ENCODE measurements at places on chromosomes 13 and 19. TPM values are rescaled to one million over a fixed set of nuclear protein-coding genes. Genes with fewer than 3 reads are reported as not detected.
A peak's percentile ranks its signal among the peaks of the same experiment; 100 is the strongest.

GRCh38 chr13:49627831-49628652 lies at the start of gene ARL11:
Gene ARL11 (plus strand): TSS chr13:49628507. CDS start chr13:49630448, 1,941 bp downstream.
- peaks cover 25% of the 10 kb centered on the region for H3K4me1 ChIP-seq
- H3K4me3 ChIP-seq = peak within 1 kb of the TSS; percentile 45
- H3K27me3 ChIP-seq = no peaks in the 10 kb centered on the region
- peak; percentile 89 for DNase-seq

The RASL11A gene
- 14.8 TPM for total RNA-seq

The SYDE1 gene
- 11.5 TPM for total RNA-seq

DNA sequence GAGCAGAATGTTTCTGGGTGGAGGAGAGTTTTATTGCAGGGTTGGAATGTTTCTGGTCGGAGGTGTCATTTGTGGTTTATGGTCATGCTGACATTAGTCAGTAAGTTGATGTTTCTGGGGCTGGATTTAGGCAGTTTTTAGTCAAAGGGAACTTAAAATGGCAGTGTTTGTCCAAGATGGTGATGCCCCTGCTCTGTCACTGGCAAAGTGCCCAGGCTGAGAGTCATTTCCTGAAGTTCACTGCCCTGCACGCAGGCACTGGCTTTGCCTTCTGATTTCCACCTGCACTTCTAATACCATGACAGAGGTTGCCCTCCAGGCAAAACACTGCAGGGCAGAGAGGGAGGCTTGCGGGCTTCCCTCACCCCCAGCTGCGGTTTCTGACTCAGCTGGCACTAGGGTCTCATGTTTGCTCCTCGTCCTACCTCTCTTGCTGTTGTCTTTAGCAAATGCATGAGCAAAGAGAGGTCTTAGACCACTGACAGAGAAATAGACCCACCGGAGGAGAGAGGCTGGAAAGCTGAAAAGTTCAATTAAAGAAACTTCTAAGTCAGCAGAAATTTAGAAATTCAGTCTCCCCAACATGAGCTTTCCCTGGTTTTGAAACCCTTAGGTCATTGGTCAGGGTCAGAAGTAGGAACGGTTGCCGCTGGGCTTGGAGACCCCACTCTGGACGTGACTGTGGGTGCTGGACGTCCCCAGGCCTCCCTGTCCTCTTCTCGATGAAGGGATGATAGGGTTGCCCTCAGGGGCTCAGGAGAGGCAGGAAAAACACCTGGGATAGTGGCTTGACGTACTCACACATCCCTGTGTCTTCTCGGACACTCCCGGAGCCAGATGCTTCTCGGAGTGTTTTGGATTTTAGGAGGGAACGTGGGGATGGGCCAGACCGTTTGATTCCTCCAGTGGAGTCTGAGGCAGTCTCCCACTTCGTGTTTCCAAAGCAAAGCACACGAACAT lies 26.3 kb downstream of the TMEM255B start:
- no peak for DNase-seq
- no peak overlapping the region for H3K4me3 ChIP-seq
- H3K4me1 ChIP-seq = no peaks in the 10 kb centered on the region
- no peaks in the 10 kb centered on the region for H3K36me3 ChIP-seq

- H3K27me3 ChIP-seq = no peaks in the 10 kb centered on the region
- DNase-seq = no peak
- H3K27ac ChIP-seq = no peak overlapping the region
Measured at GRCh38 chr19:2560369-2560768, 84.4 kb downstream of the GADD45B start.

DNA sequence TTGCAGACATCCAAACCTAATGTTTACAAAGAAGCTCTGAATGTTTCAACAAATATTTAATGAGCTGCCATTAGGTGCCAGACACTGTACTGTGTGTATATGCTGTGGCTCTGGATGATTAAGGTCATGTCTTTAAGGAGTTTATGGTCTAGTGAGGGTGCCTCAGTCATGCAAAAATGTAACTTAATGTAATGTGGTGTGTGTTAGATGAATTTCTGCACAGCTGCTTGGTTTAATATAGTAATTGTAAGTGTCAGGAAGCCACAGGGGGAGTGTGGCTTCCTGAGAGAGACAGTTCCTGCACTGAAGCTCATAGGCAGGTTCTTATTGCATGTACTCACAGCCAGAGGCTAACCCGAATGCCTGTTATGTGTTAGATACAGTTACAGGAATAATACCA lies 43.3 kb downstream of the SPATA13 start:
- H3K27me3 ChIP-seq = no peaks in the 10 kb centered on the region
- DNase-seq = no peak
- no peak overlapping the region for H3K4me3 ChIP-seq
- no peaks in the 10 kb centered on the region for H3K36me3 ChIP-seq

GRCh38 chr19:44757735-44758505 lies 9.4 kb downstream of the BCL3 start:
- DNase-seq = peak; percentile 93
- H3K27ac ChIP-seq = peak overlapping the region; percentile 96
- H3K4me3 ChIP-seq = peak overlapping the region; percentile 21

DNA sequence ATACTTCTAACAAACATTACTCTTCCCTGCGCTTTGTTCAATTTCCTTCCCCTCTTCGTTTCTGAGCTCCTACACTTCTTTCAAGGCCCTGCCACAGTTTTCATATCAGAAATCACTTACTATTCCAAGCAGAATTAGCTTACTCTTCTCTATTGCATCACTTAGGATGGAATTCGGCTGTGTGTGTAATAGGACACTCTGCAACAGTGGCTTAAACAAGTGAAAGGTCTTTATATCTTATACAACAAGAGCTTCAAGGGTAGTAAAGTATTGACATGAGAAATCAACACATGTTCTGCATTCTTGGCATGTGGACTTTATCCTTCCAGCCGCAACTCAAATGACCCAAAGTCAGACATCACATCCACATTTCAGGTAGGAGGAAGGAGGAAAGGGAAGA lies 279.6 kb downstream of the PCDH20 start:
- no peaks in the 10 kb centered on the region for H3K36me3 ChIP-seq
- H3K27ac ChIP-seq = no peak overlapping the region
- H3K4me1 ChIP-seq = no peaks in the 10 kb centered on the region
- no peak for DNase-seq

The TMEM150B gene
- 65.0 TPM for total RNA-seq

DNA sequence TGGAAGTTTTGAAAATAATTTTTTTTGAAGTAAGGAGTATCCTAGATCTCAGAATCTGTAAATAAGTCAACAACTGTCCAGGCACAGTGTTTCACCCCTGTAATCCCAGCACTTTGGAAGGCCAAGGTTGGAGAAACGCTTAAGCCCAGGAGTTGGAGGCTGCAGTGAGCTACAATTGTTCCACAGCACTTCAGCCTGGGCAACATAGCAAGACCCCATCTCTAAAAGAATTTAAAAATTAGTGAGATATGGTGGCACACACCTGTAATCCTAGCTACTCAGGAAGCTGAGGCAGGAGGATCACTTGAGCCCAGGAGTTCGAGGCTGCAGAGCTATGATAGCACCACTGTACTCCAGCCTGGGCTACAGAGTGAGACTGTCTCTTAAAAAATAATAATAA lies 87.2 kb upstream of the ZNF507 start:
- no peaks in the 10 kb centered on the region for H3K36me3 ChIP-seq
- H3K27ac ChIP-seq = no peak overlapping the region
- no peaks in the 10 kb centered on the region for H3K4me1 ChIP-seq
- no peak for DNase-seq

DNA sequence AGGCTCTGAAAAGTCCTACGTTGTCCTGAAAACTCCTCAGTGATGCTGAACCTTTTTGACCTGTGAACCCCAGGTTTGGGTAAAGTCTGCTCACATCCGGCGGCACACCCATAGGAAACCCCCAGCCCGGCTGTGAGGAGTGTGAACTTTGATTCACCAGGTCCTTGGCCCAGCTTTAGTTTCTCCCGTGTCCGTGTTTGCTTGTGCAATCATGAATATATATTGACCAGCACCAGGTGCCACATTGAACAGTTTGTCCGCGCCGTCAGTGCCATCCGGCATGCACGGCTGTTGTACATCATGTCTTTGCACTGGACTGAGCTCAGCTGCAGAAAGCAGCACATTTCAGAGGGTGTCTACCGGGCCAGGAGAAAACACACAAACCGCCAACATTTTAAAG lies 45.3 kb downstream of the NFIC start:
- H3K36me3 ChIP-seq = peaks cover 36% of the 10 kb centered on the region
- no peak overlapping the region for H3K27ac ChIP-seq
- DNase-seq = no peak
- H3K4me1 ChIP-seq = peaks cover 13% of the 10 kb centered on the region
- no peak overlapping the region for H3K4me3 ChIP-seq

The CEACAM7 gene
- not detected for total RNA-seq

DNA sequence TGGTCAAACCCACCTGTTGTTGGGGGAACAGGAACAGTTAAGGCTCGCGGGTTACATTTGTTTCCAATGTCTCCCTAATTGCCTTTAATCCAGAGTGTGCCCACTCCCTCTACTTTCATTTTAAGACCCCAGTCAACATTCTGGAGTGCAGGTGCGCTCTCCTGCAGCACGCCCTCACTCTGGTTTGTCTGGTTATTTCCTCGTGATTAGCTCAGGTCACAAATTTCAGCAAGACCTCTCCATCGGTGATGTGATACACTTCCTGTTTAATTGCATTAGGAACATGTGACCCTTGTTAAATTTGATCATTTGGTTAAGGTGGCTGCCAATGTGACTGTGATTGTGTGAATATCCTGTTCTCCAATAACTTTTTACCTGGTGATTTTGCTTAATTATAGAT lies 53.0 kb downstream of the TEX29 start:
- H3K4me3 ChIP-seq = no peak overlapping the region
- H3K27ac ChIP-seq = no peak overlapping the region
- no peaks in the 10 kb centered on the region for H3K36me3 ChIP-seq
- H3K27me3 ChIP-seq = no peaks in the 10 kb centered on the region
- H3K4me1 ChIP-seq = no peaks in the 10 kb centered on the region

The NOTCH3 gene
- total RNA-seq = 31.6 TPM

- DNase-seq = no peak
- H3K4me3 ChIP-seq = peak overlapping the region; percentile 81
- H3K27me3 ChIP-seq = no peaks in the 10 kb centered on the region
- no peaks in the 10 kb centered on the region for H3K36me3 ChIP-seq
- H3K4me1 ChIP-seq = peaks cover 11% of the 10 kb centered on the region
Measured at GRCh38 chr13:113761136-113761535, 2.1 kb downstream of the TMEM255B start.

DNA sequence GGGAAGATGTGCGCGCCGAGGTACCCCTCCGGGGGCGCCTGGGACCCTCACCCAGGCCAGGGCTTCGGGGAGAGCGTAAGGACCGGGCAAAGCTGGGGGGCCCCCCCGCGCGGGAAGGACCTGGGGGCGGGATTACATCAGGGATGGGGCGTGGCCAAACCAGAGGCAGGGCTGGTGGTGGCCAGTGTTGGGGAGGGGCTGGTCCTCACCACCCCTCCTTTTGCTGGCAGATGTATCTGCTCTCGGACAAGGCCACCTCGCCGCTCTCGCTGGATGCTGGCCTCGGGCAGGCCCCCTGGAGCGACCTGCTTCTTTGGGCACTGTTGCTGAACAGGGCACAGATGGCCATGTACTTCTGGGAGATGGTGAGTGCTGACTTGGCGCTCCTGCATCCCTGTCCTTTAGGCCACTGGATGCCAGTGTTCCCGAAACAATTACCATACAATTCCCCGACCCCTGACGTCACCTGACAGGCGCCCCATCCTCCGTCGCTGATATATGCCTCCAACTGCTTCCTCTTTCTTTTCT lies 25.3 kb downstream of the TRPM4 start:
- no peak overlapping the region for H3K27ac ChIP-seq
- no peak overlapping the region for H3K4me3 ChIP-seq
- H3K4me1 ChIP-seq = no peaks in the 10 kb centered on the region
- H3K27me3 ChIP-seq = no peaks in the 10 kb centered on the region
- H3K36me3 ChIP-seq = peaks cover 20% of the 10 kb centered on the region

GRCh38 chr13:100519626-100520025 lies 69.0 kb downstream of the GGACT start:
- peaks cover 2% of the 10 kb centered on the region for H3K4me1 ChIP-seq
- H3K36me3 ChIP-seq = peaks cover 8% of the 10 kb centered on the region
- H3K4me3 ChIP-seq = no peak overlapping the region
- no peak overlapping the region for H3K27ac ChIP-seq

GRCh38 chr19:58429745-58430144 lies 10.2 kb downstream of the ZNF132 start:
- H3K36me3 ChIP-seq = peaks cover 19% of the 10 kb centered on the region
- no peaks in the 10 kb centered on the region for H3K4me1 ChIP-seq
- H3K27me3 ChIP-seq = no peaks in the 10 kb centered on the region
- no peak overlapping the region for H3K4me3 ChIP-seq
- DNase-seq = no peak

DNA sequence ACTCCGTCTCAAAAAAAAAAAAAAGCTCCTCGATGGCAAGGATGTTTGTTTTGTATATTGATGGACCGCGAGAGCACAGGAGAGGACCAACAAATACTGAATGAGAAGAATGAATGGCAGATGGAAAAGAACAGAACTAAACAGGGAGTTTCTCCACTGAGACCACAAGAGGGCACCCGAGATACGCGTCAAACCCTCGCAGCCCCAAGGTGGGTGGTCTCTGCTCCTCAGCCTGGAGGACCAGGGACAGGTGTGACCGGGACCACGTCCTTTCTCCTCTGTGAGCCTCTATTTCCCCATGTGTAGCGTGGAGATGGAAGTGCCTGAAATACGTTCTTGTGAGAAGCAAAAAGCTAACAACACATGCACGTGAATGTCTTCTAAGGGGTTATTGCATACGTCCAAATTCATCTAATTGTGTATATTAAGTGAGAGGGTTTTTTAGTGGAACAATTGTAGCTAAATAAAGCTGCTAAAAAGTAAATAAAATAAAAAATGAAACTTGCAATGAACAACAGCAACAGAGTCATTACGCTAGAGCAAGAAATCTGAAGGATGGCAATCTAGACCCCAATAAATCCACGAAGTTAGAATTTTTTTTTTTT lies 8.3 kb upstream of the CDC42EP5 start:
- H3K4me3 ChIP-seq = no peak overlapping the region
- peaks cover 6% of the 10 kb centered on the region for H3K4me1 ChIP-seq
- no peaks in the 10 kb centered on the region for H3K36me3 ChIP-seq
- no peaks in the 10 kb centered on the region for H3K27me3 ChIP-seq

- no peak overlapping the region for H3K4me3 ChIP-seq
- DNase-seq = no peak
- peaks cover 8% of the 10 kb centered on the region for H3K4me1 ChIP-seq
- no peak overlapping the region for H3K27ac ChIP-seq
- no peaks in the 10 kb centered on the region for H3K27me3 ChIP-seq
- no peaks in the 10 kb centered on the region for H3K36me3 ChIP-seq
Measured at GRCh38 chr13:113365583-113365970, 1.6 kb upstream of the GRTP1 start.

GRCh38 chr13:24232037-24232436 lies 71.5 kb downstream of the SPATA13 start:
- no peak overlapping the region for H3K4me3 ChIP-seq
- peaks cover 18% of the 10 kb centered on the region for H3K4me1 ChIP-seq
- no peaks in the 10 kb centered on the region for H3K36me3 ChIP-seq
- no peaks in the 10 kb centered on the region for H3K27me3 ChIP-seq

DNA sequence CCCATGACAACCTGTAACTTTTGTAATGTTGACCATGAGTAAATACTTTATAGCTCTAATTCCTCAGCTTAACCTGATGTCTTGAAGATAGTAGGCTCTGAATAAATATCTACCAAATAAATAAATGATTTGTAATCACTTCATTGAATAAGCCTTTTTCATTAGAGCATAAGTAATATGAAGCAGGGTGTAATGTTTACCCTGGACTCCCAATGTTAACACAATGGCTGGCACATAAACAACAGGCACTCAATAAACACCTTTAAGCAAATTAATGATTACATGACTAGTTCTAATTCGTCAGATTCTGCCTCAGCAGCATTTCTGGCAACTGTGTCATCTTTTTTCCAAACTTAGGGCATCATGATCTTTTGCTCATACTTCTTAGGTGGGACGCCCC lies 396.3 kb downstream of the LIG4 start:
- H3K36me3 ChIP-seq = no peaks in the 10 kb centered on the region
- H3K27ac ChIP-seq = no peak overlapping the region
- H3K4me3 ChIP-seq = no peak overlapping the region
- H3K4me1 ChIP-seq = no peaks in the 10 kb centered on the region

Data from upper lobe of left lung (tissue), 6 donors.